ENCODE measurements at places on chromosomes 2 and 18. TPM values are rescaled to one million over a fixed set of nuclear protein-coding genes. Genes with fewer than 3 reads are reported as not detected.

The LOXHD1 gene
- total RNA-seq: not detected

The SERPINB4 gene
- total RNA-seq: not detected

The ATG16L1 gene
- 12.8 TPM for total RNA-seq

The MOCOS gene
- total RNA-seq: 0.11 TPM

The SERPINB11 gene
- not detected for total RNA-seq

The PCARE gene
- 2.2 TPM for total RNA-seq

The PECR gene
- 2.0 TPM for total RNA-seq

The CYB5A gene
- 71.3 TPM for total RNA-seq

The RPRM gene
- total RNA-seq: 2.8 TPM

The TCF23 gene
- not detected for total RNA-seq

The ERICH2 gene
- not detected for total RNA-seq

The CYP27A1 gene
- 17.2 TPM for total RNA-seq

The CWC22 gene
- 13.1 TPM for total RNA-seq

- no peak for DNase-seq
Measured at GRCh38 chr2:148853458-148853857, 21.6 kb upstream of the KIF5C start.

DNA sequence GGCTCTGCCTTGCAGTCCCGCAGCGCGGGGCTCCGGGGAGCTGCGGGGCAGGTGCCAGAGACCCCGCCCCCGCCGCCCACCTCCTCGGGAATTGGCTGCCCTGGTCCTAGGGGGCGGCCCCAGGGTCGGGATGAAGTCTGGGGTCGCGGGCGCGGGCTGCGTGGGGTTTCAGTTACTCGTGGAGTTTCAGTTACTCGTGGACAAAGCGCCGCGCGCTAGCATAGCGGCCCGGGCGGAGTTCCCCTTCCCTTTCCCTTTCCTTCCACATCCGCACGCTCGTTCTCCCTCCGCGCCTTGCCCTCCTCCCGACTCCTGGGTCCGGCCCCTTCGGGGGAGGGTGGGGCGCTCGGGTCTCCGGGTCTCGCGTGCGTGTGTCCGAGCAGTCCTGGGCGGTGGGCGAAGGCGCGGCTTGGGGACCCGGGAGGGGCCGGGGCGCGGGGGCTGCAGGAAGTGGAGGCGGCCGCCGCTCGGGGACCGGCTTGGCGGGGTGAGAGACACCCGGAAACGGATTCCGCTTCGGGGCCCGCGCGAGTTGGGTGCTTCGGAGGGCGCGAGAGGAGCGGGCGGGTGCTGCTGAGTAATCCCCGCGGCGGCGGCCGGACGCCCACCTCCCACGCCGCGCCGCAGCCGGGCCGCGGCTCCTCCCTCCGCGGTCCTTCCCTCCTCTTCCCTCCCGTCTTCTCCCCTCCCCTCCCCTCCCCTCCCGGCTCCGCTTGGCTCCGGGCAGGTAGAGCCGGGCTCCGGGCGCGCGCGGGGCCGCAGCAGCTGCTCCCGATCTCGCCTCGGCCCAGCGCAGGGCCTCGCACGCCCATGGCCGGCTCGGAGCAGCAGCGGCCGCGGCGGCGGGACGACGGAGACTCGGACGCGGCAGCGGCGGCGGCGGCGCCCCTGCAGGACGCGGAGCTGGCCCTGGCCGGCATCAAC is at the start of gene TTC39C:
TSS of gene TTC39C (plus strand) at position 693 of the 924 bp plus-strand sequence. CDS start at position 811, 118 bp downstream.
- peak; percentile 78 for DNase-seq

DNA sequence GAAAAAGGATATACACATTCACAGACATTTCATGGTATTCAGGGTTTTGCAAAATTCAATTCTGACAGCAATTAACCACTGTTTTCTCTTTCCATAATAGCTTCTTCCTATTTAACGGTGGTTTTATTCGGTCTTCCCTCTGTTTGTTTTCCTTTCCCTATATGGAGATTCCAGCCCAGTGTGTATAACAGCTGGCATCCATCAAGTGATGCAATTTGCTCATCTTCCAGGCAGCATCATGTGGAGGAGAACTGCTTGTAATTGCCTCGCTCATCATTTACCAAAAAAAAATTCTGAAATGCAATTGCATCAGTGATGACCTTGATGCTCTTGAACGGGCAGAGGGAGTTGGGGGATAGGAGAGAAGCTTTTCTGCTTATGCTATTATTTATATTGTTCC is 165.9 kb upstream of the PGAP1 start:
- DNase-seq: no peak

DNA sequence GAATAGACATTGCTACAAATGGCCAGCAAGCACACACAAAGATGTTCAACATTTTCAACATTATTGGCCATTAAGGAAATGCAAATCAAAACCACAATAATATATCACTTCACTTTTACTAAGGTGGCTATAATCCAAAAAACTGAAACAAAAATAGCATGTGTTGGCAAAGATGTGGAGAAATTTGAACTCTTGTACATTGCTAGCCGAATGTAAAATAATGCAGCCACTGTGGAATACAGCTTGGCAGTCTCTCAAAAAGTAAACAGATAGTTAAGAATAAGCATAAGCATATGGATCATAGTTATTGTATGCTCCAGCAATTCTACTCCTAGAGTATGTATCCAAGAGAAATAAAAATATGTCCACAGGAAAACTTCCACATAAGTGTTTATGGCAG is 192.5 kb downstream of the EN1 start:
- no peak for DNase-seq

- DNase-seq: no peak
Measured at GRCh38 chr18:76994086-76994654, 138.4 kb downstream of the MBP start.

- no peak for DNase-seq
Measured at GRCh38 chr2:177298191-177298590, 33.7 kb upstream of the NFE2L2 start.

- no peak for DNase-seq
Measured at GRCh38 chr18:7870855-7871254, 303.7 kb downstream of the PTPRM start.

DNA sequence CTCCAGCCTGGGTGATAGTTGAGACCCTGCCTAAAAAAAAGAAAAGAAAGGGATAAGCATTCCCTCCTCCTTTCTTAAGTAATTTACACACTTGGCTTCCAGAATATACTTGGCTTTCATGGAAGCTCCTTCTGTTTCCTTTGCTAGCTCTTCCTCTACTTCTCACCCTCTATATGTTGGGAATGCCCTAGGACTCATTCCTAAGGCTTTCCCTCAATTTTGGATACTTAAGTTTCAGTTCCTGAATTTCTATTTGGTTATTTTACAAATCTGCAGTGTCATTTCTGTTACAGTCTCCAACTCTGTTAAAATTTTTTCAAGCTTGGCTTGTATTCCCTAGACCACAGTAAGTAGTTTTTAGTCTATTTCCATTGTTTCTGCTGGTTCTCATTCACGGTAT is 23.6 kb downstream of the SP3 start:
- no peak for DNase-seq

GRCh38 chr18:49728542-49728941 is 84.8 kb downstream of the ACAA2 start:
- no peak for DNase-seq

GRCh38 chr2:97761192-97761591 is 47.8 kb downstream of the ZAP70 start:
- DNase-seq: no peak

DNA sequence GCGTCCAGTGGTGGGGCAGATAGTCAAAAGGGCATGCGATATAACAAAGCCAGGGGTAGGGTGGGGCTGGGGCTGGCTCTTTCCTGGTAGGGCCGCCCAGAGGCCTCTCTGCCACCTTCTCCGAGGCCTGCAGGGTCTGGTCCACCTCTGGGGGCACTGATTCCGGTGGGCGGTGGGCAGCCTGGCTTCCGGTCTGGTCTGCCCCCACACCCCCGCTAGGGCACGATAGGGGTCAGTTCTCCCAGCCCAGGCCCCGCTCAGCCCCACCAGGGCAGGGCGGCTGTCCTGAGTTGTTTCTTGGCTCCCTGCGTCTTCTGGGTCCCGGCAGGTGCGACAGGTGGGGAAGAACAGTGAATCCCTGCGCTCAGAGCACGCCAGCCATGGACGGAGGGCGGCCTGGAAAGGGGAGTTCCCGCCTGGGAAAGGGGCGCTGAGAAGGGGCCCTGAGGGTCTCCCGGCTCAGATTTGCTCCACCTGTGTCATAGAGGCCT is 707 bp upstream of the ERFE start:
- DNase-seq: no peak

- DNase-seq: no peak
Measured at GRCh38 chr18:44514106-44514505, 166.6 kb upstream of the SETBP1 start.

- DNase-seq: no peak
Measured at GRCh38 chr2:232653441-232653840, 20.0 kb downstream of the EFHD1 start.

DNA sequence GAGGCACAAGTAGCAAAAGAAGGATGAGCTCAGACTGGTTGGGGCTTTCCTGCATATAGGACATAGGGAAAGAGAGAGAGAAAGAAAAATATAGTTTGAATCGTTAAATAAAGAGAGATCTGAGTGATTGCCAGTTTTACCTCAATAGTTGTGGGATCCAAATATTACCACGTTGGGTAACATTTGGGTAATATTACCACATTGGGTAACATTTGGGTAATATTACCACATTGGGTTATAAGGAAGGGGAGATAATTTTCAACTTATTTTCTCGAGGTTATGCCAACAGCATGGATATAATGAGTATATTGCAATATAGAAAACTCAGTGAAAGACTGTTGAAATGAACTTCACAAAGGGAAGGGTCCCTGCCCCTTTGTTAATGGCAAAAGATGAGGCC is 20.7 kb downstream of the SP140 start:
- DNase-seq: no peak

- DNase-seq: no peak
Measured at GRCh38 chr2:191318037-191318728, 73.0 kb downstream of the MYO1B start.

DNA sequence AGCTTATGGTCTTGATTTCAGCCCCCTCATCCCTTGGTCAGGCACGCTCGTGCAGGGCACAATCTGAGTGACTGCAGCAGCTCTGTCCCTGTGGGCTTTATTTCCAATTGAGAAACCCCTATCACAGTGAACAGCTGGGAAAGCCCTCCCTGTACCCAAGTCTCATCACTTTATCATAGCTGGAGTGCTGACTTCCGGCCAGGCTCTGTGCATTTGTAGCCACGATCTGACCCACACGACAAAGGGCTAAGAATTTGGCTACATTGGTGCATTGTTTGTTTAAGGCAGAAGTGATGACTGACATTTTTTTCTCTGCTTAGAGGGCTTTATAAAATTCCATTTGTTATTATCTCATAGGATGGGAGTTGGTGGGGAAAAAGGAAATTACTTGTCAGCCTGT is 184.4 kb downstream of the KCNS3 start:
- DNase-seq: no peak

- no peak for DNase-seq
Measured at GRCh38 chr18:61400716-61401115, 67.5 kb downstream of the CDH20 start.

DNA sequence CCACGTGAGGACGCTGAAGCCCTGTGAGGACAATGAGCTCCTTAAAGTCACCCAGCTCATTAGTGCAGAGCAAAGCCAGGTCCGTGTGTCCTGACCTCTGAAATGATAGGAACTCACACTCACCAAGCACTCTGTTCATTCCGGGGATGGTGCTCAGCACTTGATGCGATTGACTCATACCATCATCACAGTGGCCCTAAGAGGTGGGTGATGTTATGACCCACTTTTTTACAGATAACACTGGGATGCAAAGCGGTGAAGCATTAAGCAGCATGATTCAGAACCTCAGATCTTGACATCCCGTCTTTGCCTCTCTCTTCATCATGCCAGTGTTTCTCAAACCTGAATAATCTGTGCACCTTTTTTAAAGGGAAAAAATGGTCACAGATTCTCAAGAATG is 234.8 kb downstream of the ALPK2 start:
- DNase-seq: no peak

- no peak for DNase-seq
Measured at GRCh38 chr2:105861200-105861599, 116.5 kb downstream of the NCK2 start.

All from right atrium auricular region (tissue), 2 donors.